T-helper 2 cell (primary cell): ENCODE measurements at places on chromosomes 2 and 18.

DNA sequence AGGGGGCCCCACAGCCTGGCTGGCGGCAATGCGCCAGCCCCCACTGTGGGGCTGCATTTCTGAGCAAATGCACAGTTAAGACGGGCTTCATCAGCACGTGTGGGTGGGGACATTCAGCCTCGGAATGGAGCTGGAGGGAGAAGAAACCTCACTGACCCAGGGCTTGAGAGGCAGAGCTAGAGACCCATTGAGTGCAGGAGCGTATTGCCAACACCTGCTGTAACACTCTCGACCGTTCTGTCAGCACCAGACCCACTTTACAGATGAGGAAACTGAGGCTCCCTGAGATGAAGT, 200.9 kb upstream of the RAB6C start:
- no peak for DNase-seq

DNA sequence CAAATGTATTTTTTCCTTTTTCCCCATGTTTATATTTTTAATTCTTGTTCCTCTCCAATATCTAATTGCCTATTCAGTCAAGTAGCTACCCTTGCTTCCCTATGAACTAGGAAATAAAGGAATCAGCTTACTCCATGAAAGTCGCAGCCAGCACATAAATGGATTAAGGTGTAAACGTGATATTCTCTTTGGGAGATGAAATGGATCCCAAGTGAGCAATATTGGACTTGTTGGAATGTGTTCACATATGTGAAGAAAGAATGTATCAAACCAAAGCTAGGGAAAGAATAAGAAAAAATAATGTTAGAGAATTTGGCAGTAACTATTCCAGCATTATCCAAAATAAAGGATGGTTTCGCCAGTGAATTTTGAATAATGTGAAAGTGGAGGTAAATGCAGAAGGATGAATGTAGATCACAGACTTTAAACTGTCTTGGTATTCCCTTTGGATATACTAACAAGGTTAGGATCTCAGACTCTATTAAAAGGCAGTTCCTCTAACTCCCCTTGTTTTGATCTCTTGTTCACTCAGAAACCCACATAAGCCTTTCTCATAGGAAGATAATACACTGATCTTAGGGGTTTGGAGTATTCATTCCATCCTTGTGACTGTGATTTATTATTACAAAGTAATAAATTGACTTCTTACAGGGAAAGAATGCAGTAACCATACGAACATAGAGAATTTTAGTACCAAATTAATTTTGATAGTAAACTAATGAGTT, 208.1 kb downstream of the BABAM2 start:
- no peak for DNase-seq

DNA sequence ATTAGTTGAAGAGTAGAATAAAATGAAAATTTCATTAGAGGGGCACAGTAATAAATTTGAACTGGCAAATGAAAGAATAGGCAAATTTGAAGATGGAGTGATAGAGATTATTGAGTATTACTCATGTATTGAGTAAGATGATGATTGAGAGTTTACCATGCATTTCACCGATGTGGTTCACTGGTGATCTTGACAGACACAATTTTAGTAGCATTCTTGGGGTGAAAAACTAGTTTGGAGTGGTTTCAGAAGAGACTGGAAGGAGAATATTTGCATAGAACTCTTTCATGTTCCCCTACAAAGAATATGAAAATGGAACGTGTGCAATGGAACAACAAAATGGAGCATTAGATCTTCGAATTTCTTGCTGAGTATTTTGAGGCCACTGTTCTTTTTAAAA, 121.4 kb downstream of the ASXL3 start:
- DNase-seq: no peak

DNA sequence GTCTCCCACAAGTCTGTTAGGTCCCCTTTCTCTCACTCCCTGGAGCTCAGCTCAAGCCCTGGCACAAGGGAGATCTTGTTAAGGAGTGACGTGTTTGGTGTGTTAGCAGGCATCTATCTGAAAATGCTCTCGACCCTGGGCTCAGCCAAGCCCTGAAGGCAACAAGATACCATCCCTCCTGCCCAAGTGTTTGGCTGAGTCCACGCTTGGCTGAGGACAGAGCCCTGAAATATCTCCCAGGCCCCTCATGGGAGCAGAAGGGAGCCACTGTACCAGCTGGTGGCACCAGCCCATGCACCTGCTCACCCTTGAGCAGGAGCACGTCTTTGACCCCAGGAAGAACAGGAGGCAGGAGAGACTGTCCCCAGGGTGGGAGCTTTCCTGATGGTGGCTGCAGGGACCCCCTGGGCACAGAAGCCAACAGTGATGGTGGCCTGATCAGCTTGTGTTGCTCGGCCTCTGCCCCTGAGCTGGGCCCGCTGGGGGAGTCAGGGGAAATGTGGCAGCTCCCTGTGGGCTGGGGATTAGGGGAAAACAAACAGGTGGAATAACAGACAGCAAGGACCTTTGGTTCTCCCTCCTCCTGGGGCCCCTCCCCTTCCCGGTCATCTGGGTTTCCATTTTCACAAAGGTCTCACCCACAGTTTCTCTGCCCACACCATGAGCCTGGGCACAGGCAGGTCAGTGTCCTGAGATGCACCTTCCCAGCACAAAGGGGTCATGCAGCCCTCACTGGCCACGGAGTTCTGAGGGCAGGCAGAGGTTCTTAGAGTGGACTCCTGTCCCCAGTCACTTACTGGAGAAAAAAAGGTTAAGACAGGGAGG, 91.6 kb downstream of the RHOB start:
- DNase-seq: no peak

- DNase-seq: no peak
Observed at GRCh38 chr2:238238766-238239542, 884 bp downstream of the HES6 start.

DNA sequence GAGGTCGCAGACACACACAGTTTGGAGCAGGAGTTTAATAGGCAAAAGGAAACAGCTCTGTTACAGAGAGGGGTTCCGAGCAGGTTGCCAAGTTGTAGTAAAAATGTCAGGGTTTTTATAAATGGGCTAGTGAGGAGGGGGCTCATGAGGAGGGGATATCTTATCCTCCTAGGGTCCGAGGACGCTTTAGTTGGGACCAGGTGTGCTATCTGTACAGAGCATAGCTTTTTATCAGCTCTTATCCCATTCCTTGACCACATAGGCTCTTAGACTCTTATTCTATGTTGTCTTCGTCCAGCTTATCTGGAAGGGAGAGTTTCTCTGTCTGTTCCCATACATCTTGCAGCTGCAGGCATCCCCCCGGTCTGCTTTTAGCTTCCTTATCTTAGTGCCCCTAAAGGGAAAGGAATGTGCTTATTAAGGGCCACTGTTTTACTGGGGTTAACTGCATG, 44.7 kb downstream of the PDK1 start:
- no peak for DNase-seq

DNA sequence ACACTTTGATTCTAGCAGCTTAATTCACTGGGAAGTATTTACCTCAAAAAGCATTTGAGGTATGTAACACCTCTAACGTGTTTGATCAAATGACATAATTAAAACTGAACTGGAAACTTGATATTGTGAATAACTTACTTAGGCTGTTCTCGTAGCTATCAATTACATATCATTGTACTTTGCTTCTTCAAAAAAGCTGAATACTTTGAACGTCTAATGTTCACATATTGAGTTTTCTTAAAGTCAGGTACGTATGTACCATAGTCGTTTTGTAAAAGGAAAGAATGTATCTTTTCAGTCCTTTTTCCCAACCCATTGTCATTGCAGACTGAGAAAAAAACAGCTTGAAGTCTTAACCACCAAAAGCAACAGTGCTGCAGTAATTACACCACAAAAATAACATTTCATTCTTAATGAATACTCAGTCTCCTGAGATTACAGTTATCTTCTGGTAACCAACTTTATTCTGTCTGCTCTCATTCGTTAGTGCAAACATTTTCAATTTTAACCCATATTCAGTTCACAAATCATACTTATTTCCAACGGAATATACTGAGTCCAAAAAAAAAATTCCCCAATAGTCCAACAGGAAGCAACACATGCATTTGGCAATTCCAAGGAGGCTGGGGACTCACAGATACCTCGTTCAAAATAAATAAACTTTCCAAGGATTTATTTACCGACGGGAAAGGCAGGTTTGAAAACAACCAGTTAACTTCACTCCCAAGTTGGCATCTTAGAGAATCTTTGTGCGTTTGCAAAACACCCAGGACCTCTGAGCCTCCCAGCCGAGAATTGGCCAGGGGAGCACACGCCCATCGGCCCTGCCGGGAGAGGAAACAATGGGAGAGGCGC, 1.1 kb downstream of the CHN1 start:
- DNase-seq: no peak

GRCh38 chr2:226087505-226088365, 688.2 kb downstream of the NYAP2 start:
- no peak for DNase-seq

DNA sequence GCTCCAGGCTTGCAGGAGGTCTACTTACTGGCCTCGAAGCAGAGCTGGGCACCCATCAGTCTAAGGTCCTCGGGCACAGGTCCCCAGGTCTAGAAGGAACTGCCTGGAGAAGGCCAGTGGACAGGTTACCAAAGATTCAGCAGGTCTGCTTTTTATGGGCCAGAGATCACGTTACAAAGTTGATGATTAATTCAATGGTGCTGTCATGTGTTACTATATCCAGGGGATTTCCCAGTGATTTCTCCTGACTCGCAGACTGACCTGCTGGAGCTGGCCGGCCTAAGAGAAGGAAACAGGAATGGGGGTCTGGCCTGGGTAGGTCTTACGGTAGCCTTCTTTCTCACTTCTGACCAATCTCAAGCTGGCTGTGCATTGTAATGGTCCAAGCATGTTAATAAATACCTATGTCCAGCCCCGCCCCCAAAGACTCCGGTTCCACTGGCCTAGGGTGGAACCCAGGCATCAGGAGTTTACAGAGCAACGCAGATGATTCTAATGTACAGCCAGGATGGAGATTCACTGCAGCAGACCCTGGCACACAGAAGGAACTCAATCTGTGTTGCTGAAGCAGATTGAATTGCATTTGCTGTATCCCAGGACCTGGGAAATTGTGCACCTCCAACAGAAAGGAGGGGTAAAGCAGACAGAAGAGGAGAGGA, at the start of gene NEURL3:
TSS of gene NEURL3 (minus strand) at position 127 of the 659 bp plus-strand sequence. CDS start at position 56, 71 bp downstream.
- DNase-seq: no peak

GRCh38 chr2:85514323-85514722, 24.6 kb upstream of the MAT2A start:
- no peak for DNase-seq

GRCh38 chr2:190867212-190867611, 13.4 kb upstream of the GLS start:
- DNase-seq: no peak

- no peak for DNase-seq
Observed at GRCh38 chr2:11309706-11310105, 34.7 kb downstream of the ROCK2 start.
